NAMALWA (cell line): ENCODE measurements at places on chromosomes 5 and 9.

GRCh38 chr9:5321058-5321457, 16.5 kb upstream of the RLN2 start:
- peak; percentile 16 for DNase-seq

GRCh38 chr9:82202808-82203207, 214.2 kb downstream of the SPATA31D1 start:
- no peak for DNase-seq

DNA sequence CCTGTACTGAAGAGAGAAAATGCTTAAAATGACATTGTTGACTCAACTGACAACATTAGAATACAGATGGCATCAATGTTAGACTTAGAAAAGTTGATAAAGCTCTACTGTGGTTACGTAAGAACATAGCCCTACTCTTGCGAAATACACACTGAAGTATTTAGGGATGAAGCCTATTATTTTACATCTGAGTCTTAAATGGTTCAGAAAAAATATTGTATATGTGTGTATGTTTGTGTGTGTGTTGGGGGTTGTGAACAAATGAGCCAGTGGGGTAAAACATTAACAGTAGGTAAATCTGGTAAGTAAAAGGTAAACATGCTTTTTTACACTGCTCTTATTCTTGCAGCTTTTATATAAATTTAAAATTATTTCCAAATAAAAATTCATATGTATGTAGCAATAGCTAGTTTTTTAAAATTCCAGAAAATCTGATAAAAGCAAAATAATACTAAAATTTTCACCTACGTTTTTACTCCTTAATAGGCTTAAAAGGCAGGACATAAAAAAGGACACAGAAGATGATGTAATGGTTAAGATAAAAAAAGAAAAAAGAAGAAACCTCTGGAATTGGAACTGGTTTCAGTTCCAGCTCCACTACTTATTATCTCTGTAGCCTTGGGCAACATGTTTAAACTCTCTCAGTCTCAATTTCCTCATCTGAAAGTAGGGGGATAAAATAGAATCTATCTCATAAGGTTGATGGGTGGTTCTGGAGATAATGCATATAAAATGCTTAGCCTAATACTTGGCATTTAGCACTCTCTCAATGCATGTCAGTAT, 44.3 kb downstream of the GARNL3 start:
- no peak for DNase-seq

DNA sequence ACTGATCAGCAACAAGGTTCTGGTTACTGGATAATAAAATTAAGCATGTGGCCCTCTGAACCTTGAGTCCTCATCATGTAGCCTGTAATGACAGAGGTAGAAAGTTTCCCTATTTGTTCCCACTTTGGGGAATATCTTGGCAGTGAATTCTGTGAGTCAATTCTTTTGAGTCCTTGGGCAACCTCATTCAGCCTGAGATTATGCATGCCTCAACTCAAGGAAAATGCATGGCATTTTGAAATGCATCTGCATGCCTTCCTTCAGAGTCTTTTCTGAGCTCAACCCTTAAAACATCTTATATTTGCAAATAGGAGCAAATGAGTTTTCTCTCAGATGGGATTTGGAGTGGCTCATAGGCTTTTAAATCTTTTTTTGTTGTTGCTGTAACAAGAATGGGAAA, 218.1 kb upstream of the CD180 start:
- DNase-seq: no peak

GRCh38 chr5:135995976-135996375, 32.8 kb upstream of the TGFBI start:
- DNase-seq: no peak

GRCh38 chr9:128928624-128929023, 7.8 kb downstream of the PHYHD1 start:
- DNase-seq: peak; percentile 35

GRCh38 chr9:108860764-108861163, 1.3 kb upstream of the ACTL7A start:
- no peak for DNase-seq

- DNase-seq: no peak
These were observed 604.5 kb upstream of the KLF4 start for GRCh38 chr9:108093773-108094675.

- DNase-seq: no peak
These were observed 83.7 kb upstream of the FCN2 start for GRCh38 chr9:134796882-134797281.

GRCh38 chr9:128771094-128771721, 519 bp downstream of the ZER1 start:
- peak; percentile 45 for DNase-seq

GRCh38 chr9:120839146-120839545, 3.6 kb downstream of the PSMD5 start:
- no peak for DNase-seq

DNA sequence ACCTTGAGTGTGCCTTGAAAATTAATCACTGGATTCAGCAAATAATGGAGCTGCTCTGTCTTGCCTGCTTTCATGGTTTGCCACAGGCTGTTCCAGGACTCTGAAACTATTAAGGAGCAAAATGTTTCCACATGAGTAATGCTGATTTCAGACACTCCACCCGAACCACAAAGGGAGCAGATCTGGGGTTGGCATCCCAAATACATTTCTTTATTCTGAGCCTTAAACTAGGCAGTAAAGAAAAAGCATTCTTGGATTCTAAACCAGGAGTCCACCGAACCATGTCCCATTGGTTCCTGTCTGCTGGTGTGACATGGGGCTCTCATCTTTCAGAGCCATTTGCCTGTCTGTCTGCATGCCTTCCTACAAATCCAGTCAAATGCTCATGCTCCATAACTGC, 10.1 kb upstream of the C1QTNF3 start:
- no peak for DNase-seq

DNA sequence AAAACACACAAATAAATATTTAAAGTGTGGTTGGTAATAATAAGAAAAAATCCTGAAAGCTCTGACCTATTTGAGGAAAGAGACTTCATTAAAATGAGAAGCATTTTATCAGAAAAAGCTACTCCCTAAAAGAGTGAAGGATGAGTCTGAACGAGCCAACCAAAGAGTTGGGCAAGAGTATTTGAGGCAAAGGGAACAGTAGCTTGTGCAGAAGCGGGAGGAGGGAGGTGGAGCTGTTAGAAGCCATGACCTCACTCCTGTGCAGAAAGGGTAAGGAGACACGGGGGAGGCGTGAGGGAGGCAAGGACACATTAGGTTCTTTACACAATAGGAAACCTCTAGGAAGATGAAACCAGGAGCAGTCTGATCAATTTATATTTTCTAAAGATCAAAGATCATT, 29.4 kb downstream of the SH3RF2 start:
- no peak for DNase-seq

DNA sequence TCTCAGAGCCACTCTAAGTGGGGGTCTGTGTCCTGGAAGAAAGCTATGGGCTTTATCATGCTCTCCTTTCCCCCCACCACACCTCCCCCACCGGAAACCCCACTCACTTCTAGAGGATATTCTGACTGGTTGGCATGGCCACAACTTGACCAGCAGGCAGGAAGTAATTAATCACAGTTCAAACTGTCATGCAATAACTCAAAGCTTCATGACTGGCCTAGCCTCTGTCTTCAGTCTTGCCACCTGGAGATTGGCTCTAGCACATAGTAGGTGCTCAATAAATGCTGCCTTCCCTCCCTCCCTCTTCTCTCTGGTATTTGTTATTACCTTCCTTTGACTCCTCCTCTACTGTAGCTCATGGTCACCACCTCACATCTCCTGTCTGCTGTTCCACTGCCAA, 124.7 kb downstream of the GABBR2 start:
- no peak for DNase-seq

DNA sequence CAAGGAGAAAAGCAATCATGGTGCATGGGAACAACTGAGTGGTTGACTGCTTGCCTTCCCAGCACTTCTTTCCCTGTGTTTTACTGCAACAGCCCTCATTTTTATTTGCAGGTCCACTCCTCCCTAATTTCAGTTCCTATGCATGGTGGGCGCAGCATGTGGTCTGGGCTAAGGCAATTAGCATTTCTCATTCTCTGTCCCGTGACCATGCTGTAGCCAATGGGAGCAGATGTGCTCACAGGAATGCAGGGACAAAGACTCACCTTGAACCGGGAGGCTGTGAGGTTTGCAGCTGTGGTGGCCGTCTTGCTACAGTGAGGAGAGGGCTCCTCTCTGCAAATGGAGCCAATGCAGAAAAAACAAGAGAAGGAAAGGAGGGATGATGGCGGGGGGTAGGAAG, 315.5 kb downstream of the SLIT3 start:
- no peak for DNase-seq

DNA sequence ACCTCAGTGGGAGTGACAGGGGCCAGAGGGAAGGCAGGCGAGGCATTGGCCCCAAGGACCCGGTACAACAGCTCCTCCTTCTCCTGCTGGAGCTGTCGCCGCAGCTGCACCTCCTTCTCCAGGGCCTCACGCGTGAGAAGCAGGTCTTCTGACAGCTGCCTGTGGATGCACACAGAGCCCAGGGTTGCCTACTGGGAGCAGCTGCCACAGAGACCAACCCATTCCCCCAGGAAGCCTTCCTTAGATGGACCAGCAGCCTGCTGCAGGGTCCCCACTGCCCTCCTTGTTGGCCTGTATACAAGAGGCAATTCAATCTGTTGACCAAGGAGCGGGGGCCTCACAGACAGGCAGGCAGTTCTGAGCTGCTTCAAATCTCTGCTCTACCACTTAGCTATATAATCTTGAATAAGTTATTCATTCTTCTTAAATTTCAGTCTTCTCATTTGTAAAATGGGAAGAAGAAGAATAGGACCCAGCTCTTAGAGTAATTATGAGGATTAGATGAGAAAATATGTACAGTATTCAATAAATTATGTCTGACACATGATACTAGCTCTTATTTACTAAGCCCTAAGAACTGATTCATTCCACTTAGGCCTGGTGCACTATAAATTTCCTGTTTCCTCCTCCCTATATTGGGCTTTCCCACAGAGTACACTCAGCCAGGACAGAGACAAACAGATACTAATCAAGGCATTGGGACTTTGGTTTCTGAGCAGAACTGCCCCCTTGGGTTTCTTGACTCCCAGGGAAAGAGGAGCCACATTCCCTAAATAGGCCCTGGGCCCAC, 26.1 kb upstream of the ANXA6 start:
- DNase-seq: no peak

- no peak for DNase-seq
These were observed 601 bp upstream of the FAF2 start for GRCh38 chr5:176447591-176447977.

DNA sequence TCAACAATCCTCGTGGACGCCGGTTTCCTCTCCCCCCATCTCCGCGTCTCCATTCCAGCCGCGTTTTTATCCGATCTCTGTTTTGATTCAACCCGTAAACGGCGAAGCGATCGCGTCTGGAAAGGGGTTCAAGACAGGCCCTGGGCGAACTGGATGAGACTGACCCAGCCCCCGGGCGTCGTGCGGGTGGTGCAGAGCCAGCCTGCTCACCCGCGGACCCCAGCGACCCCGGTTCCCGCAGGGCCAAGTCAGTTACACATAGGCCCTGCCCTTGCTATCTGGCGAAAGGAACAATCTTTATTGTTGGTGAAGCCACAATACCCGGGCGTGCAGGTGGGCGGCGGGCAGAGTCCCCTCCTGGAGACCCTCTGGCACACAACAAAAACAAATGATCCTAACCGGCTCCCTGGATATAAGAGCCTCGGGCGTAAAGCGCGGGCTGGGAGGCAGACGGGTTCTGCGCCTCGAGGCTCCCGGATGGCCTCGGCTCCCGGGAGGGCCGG, 1.8 kb downstream of the TLX3 start:
- DNase-seq: no peak

GRCh38 chr5:178442405-178443257, 147.6 kb downstream of the COL23A1 start:
- no peak for DNase-seq

GRCh38 chr9:116860509-116861120, 173.5 kb downstream of the TRIM32 start:
- DNase-seq: peak; percentile 45

DNA sequence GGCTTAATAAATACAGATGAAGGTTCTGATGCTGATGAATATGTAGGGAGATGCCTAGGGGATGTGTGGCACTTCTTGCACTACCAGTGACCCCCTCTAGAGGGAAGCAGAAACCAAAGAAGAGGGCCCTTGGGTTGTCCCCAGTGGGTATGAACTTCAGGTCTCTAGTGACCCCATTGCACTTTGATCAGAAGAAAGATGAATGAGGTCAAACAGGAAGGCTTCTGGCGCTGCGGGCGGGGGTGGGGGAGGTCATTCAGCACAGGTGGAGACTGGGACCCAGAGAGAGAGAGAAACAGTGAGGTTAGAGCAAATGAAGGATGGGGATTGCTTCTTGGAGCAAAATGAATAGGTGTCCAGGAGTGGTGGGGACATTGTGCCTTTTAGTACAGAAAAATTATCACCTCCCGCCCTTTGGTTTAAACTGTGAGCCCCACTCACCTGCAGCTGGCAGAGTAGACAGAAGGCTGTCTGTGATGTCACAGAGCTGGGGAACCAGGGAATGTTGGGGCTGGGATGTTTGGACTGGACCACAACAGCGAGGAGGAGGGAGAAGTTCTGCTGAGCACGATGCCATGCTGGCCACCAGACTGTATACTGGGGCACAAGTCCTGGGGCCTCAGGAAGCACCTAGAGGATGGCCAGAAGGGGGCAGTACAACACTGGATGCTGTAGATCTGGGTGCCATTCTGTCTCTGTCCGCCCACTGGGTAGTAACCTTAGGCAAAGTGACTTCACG, at the start of gene TEX48:
TSS of gene TEX48 (minus strand) at position 599 of the 739 bp plus-strand sequence. CDS start 10,469 bp downstream, outside the sequence.
- DNase-seq: peak; percentile 86

- no peak for DNase-seq
These were observed 68.0 kb upstream of the FTMT start for GRCh38 chr5:121783700-121784099.

- no peak for DNase-seq
These were observed 215.5 kb downstream of the PDZD2 start for GRCh38 chr5:31854181-31855133.

DNA sequence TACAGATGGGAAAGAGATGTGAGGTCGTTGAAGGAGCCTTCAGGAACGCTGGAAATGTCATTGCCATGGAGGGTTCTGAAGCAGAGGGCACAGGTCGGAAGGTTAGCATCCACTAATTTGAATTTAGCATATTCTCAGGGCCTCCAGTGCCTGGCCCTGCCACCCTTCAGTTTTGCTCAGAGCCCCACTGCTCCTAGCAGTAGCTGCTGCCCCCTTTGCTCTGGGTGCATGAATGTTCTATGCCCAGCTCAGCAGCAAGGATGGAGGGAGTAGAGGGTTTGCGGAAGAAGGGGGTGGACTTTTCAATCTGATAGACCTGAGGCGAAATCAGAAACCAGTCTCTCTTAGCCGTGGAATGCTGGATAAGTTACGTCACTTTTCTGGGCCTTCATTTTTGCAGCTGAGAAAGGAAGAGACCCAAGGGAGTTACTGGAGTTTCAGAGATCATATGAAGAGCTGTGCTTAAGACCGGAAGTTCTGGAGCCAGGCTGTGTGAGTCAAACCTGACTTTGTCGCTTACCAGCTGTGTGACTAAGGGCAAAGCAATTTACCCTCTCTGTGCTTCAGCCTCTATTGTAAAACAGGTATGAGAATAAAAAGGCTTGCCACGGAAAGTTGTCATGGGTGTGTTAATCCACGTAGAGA, 133.2 kb upstream of the PANK3 start:
- DNase-seq: no peak

DNA sequence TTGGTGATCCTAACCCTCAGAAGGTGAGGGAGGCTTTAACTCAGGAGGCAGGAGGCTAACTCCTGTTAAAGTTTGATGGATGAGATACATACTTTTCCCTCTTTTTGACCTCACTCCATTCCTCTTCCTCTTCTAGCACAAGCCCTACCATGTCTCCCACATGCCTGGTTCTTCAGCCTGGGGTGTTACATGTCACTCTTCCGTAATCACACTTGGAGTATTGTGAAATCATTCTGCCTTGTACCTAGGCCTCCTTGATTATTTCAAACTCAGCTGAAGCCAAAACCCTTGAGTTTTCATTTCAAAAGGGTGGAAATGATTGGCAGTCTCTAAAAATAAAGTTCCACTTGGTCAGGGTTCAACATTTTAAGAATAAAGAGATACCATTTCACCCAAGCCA, 1.8 kb downstream of the PLAC8L1 start:
- DNase-seq: no peak
